ENCODE measurements at places on chromosomes 7 and 10. TPM values are rescaled to one million over a fixed set of nuclear protein-coding genes. Genes with fewer than 3 reads are reported as not detected.

- DNase-seq, result no peak
Measured at GRCh38 chr7:1057416-1058291, 13.3 kb downstream of the GPR146 start.

DNA sequence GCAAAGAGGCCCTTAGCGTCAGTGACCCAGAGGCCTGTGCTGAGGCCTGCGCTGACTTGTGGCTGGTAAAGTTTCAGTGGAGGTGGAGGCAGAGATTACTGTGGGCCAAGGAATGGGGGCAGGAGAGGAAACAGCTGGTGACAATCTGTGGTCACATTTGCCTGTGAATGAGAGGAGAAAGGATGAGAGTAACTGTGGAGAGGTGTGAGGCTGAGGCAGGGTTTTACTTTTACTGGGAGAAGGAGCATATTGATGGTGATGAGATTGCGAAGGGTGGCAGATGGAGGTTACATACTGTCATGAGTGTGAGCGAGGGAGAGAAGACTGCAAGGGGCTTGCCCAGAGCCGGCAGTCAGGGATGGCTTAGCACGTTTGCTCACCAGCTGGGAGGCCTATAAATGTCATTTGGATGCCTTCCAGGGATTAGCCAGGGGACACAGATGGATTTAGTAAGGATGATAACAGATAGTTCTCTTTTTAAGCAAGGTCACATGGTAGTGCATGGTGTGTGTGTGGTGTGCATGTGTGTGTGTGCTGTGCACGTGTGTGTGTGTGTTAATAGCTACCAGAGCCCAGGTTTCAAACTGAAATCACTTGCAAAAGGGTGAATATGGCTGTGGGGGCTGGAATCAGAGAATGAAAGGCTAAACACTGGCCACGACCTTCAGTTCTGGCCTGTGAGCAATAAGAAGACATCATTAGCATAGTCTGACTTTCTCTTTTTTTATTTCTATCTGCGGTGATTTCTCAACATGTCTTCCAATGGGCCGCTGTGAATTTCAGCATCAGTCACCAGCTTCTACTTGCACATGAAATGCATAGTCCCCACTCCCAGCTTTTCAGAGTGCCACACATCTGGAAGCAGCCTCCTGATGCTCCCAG is 291.5 kb upstream of the ZNF32 start:
- peak; percentile 41 for DNase-seq

- no peak for DNase-seq
Measured at GRCh38 chr10:104502907-104503306, 138.2 kb upstream of the SORCS3 start.

DNA sequence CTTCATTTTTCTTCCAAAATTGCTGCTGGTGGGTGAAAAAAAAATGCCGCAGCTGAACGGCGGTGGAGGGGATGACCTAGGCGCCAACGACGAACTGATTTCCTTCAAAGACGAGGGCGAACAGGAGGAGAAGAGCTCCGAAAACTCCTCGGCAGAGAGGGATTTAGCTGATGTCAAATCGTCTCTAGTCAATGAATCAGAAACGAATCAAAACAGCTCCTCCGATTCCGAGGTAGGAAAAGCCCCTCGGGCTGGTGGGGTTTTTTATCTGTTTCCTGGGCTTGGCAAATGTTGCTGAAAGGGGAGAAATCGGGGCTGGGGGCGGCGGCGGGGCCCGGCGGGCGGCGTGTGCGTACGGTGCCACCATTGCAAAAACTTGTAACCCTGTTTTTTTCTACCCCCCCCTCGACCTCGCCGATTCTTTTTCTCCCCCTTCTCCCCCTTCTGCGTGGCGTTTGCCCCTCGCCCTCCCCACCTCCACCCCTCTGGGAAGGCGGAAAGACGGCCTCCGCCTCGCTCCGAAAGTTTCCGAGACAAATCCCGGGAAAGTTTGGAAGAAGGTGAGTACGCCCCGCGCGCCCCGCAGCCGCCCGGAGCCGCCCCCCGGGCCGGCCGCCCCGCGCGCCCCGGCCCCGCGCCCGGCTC is 789 bp downstream of the TCF7L2 start:
- DNase-seq, result peak; percentile 57

DNA sequence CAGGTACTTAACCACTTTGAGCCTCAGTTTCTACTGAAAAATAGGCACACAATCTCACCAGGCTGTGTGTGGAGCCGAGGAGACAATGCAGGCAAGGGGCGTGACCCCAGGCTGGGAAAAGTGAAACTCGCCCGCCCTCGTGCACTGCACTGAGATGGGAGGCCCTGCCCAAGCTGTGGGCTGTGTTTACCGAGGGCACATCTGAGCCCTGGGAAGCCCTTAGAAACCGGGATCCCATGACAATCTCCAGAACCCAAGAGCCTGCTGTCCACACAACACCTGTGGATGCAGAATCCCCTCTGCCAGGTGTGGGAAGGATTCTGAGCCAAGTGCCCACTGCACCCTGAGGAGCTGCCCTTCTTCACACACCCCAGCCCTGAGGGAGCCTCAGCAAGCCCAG is 198.3 kb downstream of the GRID1 start:
- DNase-seq, result no peak

- DNase-seq, result peak; percentile 63
Measured at GRCh38 chr10:101066146-101066895, 4.5 kb downstream of the KAZALD1 start.

SSC4D gene
- 0.89 TPM for total RNA-seq

- DNase-seq, result no peak
Measured at GRCh38 chr7:149795126-149795525, 21.7 kb upstream of the ZNF467 start.

DNA sequence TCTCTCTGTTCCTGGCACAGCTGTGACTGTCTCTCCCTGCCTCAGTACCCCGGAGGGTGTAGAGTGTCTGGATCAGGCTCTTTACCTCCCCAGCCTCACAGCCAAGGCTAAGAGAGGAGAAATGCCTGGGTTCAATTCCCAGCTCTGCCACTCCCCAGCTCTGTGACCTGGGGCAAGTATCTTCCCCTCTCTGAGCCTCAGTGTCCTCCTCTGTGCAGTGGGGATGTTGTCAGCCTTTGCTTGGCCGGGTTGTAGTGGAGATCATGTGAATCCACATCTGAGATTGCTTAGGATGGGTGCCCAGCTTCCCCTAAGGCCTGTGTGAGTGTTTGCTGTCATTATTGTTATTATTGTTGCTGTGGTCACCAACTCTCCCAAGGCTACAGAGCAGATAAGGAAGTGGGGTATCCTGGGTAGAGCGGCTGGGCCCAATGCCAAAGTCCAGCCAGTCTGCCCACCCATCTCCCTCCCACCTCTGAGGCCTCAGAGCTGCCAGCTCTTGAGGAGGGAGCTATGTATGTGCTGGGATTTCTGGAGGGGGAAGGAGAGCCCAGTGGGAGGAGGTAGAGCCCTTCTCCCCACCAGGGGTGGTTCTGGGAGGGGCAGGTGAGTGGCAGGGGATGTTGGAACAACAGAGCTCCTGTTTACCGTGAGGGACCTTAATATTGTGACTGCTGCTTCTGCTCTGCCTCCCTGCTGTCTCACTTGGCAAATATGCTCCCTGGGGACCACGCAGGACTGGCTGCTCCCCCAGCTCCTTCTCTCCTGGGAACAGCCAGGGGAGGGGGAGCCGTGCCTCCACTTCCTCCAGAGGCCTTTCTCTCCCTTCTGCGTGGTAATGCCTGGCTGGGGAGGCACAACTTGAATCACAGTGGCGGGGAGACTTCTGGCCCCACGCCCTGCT is 170.5 kb downstream of the RPS24 start:
- DNase-seq, result no peak

DNA sequence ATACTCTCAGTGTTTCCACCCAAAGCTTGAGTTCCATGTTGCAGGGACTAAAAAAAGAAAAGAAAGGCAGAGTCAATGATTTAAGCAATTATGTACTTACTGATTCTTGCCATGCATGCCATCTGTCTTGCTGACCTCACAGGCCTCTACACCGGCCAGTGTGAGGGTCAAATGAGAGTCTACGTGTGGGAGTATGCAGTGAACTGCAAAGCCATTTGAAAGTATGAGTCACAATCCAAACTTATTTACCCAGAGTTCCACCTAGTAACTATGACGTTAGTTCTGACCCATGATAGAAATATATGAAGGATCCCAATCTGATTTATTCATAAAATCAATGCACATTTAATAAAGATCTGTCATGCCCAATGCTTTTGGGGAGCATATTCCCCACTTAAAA is 26.5 kb downstream of the PDE1C start:
- no peak for DNase-seq

DNA sequence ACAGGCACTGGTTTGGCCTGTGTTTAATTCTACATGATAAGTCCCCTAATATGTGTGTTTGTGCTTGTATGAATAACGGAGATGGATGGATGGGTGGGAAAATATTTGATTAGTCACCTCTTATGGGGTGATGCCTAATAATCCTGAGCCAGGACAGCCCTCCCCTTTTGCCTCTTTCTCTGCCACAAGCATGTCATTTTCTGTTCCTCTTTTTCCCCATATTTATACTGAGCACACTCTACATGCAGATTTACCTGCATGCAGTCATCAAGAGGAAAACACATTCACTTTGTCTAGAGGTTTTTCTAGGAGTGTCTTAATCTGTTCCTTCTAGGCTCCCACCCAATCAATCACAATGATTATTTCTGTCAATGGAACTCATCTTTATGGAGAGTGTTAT is 111.6 kb upstream of the TBX20 start:
- no peak for DNase-seq

C10orf95 gene
- 0.39 TPM for total RNA-seq

SHOC2 gene
- 73.8 TPM for total RNA-seq

DNA sequence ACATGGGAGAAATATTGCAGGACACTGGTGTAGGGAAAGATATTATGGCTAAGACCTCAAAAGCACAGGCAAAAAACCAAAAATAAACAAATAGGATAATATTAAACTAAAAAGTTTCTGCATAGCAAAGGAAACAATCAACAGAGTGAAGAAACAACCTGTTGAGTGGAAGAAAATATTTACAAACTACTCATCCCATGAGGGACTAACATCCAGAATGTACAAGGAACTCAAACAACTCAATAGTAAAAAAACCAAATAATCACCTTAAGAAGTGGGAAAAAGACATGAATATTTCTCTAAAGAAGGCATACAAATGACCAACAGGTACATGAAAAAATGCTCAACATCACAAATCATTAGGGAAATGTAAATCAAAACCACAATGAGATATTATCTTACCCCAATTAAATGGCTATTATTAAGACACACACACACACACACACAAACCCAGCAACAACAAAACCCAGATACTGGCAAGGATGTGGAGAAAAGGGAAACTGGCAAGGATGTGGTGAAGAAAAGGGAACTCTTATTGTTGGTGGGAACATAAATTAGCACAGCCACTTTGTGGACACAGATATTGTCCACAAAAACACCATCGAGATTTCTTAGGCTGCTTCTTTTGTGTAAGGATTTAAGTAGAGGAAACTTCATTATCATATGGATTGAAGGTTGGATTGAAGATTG is 9.8 kb upstream of the RAB18 start:
- DNase-seq, result no peak

DNA sequence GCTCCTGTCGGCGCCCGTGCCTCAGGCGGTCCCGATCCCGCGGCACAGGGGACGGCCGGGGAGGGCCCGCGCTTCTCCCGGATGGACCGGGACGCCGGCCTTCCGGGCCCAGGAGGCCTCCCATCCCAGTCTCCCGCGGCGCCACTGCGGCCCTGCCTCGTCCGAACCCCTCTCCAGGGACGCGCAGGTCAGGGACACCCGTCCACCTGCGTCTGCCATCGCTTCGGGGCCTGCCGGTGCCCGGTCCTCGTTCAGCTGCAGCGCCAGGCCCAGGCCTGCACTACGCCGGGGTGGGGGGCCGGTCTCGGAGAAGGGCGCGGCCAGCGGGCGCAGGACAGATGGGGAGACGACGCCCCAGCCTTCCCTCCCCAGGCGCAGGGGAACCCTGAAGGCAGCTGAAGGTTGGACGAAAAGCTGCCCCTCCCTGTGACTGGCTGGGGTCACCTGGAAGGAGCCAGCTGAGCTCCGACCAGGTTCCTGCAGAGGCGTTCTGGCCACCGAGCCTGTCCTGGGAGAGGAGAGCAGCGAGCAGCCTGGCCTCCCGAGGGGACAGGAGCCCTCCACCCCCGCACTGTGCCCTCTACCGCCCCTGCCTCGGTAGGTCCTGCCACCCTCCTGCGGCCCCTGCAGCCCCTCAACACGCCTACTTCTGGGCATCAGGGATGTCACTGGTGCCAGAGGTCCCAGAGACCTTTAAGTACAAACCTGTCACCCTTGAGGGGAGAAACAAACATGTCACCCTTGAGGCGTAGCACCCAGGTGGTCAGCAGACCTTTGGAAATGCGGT is 84.3 kb downstream of the LANCL2 start:
- no peak for DNase-seq

DNA sequence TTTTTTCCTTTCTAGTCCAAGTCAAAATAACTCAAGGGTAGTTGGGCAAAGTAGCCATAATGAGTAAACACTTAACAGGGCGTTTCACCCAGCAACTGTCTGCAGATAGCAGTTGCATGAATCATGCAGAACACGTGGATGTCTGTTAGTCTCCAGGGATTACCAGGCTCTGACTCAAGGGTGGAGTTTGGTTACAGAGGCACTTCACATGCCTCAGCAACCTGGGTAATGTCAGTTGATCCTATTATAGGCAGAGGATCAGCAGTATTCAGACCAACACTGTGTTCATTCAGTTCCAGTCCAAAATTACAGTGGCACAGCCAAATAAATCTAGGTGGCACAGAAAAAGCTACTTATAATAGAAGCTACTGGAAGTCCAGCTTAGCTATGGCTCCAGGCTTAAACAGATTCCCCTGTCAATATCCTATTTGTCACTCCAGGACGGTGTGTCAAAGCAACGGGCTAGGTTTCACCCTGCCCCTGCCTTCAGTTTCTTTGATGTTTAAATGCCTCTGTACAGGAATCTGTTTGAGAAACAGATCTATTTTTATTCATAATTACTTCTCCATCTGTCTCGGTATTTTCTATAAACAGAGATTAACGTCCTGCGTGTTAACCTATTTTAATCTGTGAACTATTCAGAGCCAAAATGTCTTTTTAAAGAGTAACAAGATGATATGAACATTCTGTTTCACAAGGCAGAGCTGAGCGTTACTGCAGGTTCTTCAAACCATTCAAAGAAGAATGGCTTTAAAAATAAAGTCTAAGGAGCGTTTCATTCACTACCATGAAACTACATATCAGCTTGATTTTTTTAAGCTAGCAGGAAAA is 162.6 kb upstream of the AKR1E2 start:
- DNase-seq, result peak; percentile 69

GRCh38 chr10:81444242-81444929 is 430.6 kb upstream of the NRG3 start:
- DNase-seq, result no peak
